ENCODE measurements at places on chromosomes 13 and 19.

DNA sequence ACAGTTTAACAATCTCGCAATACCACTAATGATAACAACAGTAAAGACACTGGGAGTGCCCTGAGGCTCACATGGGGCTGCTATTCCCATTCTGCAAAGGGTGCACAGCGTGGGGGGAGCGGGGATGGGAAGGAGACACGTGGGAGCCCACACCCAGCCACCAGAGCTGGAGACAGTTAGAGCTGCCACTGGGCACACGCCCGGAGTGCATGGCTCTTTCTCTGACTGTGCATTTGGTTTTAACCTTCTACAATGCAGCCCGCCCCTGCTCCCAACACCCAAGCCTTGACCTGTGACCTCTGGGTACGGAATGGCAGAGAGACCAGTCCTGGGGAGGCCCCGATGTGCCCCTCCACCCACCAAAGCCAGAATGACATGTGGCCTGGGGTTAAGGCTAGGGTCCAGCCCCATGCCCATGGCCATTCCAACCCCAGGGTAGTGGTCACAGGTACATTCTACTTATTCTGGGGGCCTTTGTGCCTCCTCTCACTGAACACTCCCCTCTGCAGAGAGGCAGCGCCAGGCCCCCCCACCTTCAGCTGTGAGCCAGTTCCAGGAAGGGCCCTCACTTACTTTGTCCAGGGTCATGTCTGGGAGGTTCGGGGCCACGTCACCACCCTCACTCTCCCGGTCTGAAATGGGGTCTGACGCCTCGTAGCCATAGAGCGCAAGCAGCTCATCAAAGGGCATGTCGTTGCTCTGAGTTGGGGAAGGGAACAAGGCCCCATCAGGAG, 17.1 kb downstream of the MIER2 start:
- no peak for DNase-seq

- no peak for DNase-seq
Measured at GRCh38 chr13:66033924-66034323, 1196.2 kb downstream of the PCDH9 start.

GRCh38 chr13:113817860-113818691, 45.8 kb downstream of the GAS6 start:
- DNase-seq = no peak

DNA sequence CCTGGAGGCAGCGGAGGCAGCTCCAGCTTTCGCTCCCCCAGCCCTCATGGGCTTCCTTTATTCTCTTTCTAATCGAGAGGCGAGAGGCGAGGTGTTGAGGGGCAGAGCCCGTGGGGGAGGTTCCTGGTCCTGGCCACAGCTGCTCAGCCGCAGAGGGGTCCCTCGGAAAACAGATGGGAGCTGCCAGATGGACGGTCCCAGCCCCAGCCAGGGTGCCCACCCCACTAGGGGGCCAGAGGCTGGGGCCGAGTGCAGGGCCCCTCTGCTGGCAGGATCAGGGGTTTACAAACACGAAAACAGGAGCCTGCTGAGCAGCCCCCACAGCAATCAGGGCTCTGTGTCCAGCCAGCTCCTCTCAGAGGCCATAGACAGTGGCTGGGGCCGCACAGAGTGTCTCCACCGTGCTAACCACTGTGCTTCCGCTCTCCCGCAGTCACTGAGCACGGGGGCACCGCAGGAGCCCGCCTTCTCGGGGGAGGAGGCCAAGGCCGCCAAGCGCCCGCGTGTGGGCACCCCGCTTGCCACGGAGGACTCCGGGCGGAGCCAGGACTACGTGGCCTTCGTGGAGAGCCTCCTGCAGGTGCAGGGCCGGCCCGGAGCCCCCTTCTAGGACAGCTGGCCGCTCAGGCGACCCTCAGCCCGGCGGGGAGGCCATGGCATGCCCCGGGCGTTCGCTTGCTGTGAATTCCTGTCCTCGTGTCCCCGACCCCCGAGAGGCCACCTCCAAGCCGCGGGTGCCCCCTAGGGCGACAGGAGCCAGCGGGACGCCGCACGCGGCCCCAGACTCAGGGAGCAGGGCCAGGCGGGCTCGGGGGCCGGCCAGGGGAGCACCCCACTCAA, 182.2 kb downstream of the KDM4B start:
- no peak for DNase-seq

DNA sequence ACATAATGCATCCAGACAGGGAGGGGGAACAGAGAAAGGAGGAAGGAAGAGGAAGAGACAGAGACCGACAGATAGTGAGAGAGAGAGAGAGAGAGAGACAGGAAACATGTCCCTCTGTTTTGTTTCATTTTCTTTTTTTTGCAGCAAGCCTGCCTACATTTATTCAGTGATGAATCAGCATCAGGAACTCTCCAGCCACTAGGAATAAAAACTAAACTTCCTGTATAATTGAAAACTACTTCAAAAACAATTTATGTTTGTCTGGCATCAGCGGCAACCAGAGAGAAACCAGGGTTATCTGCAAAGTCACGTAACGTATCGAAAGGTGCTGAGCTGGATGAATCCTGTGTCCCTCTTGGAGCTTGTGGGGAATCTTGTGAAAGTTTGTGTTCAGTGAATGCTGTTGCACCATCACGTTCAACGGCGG, 148.6 kb upstream of the SOX21 start:
- no peak for DNase-seq

GRCh38 chr13:73096638-73097037, 37.8 kb downstream of the KLF5 start:
- DNase-seq = no peak

- no peak for DNase-seq
Measured at GRCh38 chr13:47281991-47282390, 385.1 kb upstream of the HTR2A start.

GRCh38 chr13:31964168-31964567, 67.4 kb upstream of the FRY start:
- DNase-seq = no peak

- DNase-seq = no peak
Measured at GRCh38 chr19:40232479-40232878, 6.0 kb upstream of the CCNP start.

GRCh38 chr13:20566468-20566897, 474 bp upstream of the IFT88 start:
- DNase-seq = no peak

DNA sequence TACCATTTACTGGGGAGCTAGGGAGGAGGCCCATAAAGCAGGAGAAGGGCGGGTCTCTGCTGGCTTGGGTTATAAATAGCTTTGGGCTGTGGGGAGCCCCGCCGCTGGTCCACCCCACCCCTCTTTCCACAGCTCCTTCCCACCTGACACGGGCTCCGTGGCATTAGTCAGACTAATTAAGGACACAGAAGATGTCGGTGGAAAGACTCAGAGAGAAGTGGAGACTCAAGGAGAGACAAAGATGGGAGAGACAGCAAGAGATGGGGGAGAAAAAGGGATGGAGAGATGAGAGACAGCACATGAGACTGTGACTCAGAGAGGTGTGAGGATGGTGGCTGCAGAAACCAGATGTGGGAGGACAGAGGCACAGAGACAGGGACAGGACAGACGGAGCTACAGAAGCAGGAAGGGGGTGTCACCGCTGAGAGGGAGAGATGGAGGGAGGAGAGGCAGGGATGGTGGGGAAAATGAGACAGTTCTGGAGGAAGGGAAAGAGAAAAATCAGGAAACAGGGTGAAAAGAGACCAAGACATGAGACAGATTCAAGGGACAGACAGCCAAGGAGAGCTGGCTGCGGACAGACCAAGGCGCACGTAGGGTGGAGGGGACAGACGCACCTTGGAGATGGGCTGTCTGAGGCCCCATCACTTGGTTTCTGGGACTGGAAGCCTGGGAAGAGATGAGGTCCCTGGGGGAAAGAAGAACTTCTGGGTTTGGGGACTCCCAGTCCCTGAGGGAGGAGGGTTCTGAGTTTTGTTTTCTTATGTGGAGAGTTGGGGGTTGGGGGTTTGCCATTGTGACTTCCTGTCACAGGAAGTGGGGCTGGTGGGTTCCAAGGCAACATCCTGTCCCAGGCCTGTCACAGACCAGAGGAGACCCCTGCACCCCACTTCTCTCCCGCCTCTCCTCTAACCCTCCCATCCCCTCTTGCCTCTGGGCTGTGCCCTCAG, 4.1 kb downstream of the ARHGEF1 start:
- DNase-seq = no peak

DNA sequence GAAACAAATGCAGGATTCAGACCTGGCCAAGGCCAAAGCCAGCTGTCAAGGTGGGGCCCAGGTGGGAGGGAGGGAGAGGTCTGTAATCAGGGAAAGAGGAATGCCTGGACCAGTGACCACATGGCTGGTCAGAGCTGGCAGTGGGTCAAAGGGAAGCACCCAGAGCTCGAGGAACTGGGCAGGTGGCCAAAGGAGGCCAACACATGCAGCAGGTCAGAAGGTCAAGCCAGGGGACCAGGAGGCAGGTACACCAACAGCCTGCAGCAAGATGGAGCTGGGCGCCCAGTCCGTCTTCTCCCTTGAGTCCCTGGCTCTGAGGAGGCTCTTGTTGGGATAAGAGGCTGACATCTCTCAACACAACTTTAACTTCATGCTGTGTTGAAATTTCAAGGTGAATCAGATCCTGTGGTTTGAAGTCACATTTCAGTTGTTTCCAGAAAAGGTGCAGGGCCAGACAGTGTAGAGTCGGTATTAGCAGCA, 17.1 kb downstream of the GPATCH1 start:
- no peak for DNase-seq

DNA sequence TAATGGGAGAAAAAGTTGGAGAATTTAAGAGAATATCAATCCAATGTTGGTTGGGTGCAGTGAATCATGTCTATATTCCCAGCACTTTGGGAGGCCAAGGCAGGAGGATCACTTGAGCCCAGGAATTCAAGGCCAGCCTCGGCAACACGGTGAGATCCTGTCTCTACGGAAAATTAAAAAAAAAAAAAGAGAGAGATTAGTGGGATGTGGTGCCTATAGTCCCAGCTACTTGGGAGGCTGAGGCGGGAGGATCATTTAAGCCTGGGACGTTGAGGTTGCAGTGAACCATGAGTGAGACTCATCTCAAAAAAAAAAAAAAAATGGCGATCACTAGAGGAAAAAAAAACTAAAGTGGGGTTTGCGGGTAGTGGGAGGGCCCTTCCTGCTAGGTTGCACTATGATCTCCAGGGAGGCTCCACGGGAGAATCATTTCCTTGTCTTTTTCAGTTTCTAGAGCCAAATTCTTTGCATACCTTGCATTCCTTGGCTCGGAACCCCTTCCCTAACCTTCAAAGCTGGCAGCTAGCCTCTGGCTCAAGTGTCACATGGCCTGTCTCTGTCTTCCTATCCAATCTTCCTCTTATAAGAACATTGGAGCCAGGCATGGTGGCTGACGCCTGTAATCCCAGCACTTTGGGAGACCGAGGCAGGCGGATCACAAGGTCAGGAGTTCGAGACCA, 5.8 kb upstream of the ERCC2 start:
- peak; percentile 84 for DNase-seq

DNA sequence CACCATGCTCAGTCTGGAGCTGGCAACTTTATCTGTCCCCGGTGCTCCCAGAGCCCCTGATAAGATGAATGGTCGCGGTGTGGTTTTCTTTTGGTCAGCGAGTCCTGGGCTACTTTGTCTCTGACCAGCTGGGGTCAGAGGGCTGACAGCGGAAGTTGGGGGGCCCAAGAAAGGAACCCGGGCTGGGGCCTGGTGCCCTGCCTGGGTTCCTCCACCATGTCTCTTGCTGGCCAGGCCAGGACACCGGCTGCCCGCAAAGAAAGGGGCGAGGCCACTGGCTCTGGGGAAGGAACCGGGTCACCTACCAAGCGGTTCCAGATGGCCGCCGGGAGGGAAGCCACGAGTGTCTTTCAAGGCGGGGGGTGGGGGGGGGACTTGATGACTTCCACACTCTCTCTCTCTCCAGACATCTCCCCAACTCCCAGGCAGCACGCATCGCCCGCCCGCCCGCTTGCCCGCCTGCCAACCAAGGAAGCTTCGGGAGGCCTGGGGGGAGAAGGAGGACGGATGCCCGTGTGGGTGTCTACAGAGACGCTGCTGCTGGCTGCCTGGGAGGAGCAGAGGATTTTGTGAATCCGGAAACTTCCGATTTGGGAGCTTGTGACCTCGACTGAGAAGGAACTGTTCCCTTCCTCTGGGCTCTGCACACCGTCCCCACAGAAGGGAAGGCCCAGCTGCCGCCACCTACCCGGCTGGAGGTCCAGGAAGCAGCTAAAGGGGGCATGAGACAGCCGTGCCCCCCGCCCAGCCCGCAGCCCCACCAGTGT, 1.1 kb downstream of the PIP5K1C start:
- DNase-seq = peak; percentile 79

DNA sequence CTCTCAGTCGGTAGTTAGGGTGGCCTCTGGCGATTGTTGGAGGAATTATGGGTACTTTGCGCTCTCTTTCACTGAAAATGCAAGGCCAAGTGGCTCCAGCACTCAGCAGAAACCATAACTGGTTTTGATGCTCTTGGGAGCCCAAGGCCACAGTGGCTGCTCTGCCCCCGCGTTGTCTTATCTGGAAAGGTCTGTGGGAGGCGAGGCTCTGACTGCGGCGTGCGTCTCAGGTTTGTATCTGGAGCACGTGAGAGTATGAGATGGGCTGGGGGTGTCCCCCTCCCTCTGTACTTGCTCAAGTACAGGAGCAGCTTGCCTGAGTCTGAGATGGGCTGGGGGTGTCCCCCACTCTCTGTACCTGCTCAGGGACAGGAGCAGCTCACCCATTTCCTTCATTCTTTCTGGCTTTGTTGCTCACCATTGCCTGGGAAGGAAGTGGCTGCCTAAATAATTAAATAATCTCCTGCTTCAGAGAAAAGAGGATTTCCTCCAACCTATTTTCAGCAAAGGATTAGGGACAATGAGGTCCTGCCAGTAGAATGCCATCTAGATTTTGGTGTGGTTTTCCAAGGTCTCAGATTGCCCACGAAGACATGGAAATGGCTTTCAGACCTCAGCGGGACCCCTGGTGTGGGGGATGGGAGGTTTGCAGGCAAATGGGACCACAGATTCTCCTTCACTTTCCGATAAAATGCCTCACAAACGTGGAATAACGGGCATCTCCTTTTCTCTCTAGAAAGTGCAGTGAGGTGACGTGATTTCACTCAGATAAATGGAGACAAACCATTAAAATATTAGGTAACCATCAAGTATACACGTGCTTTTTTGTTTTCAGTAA, 14.7 kb downstream of the ATP11A start:
- DNase-seq = no peak

DNA sequence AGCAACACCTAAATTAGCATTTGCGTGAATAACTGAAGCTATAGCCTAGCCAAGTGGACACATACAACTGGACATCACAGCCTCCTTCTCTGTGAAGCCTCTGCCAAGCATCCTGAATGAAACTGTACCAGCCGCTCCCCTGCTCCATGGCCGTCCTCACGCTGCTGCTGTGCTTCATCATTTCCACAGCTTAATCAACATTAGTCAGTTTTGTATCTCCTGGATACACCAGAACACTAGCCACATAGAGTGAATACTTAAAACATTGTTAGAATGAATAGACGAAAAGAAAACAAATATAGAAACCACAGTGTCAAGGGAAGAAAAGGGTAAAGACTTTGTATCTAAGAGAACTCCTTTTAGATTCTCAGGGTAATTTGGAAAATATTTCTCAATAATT, 1526.9 kb downstream of the EFNB2 start:
- no peak for DNase-seq

- no peak for DNase-seq
Measured at GRCh38 chr19:15279326-15279904, 47.2 kb upstream of the EPHX3 start.

GRCh38 chr19:5372572-5373200, 32.1 kb upstream of the PTPRS start:
- no peak for DNase-seq

- DNase-seq = no peak
Measured at GRCh38 chr19:21699197-21699596, 68.2 kb downstream of the ZNF100 start.
